ENCODE measurements at places on chromosomes 3 and 15.

- no peak for DNase-seq
Observed at GRCh38 chr3:33716227-33716626, 1.8 kb downstream of the CLASP2 start.

- DNase-seq, result no peak
Observed at GRCh38 chr3:128763967-128764366, 38.0 kb downstream of the RAB7A start.

DNA sequence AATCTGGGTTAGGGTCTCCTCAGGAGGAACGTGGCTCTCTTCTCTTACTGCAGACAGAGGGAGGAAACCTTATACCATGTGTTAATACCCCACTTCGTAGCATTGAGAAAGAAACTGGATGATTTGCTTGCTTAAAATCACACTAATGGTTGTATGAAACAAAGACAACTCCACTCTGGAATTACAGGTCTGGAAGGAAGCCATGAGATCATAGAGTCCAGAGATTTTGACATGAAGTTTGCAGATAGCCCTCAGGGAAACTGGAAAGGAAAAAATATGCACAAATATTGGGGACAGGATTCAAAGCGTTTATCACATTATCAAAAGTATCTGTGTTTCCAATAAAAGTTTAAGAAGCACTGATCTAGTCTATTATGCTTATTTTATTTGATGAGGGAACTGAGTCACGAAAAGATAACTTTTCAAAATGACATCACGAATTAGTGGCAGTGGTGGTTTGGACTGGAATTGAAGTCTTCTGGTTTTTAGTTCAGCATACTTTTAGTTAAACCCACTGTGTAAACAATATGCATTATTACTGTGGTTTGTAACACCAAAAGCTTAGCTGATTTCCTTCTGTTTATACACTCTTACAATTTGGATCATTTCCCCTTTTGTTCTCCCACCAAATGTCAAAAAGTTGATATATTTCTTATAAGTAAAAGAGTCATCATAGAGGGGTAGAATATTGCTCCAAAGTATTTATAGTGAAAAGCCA is 16.8 kb downstream of the FGF7 start:
- no peak for DNase-seq

DNA sequence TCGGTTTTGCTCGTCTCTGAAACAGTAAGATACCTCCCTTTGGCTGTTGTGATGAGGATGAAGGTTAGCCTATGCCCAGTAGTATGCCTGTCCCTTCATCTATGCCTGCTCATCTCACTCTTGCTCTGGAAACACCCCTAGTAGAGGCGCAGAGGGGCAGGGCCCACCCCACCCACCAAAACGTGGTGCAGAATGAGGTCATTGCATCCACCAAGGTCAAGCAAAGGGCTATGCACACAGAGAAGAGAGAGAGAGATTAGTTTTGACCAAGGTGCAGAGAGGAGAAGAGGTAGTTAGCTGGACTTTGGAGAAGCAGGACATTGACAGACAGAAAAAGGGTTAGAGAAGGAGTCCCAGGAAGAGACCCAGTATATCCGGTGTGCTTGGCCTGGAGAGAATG is 119.9 kb downstream of the CORO2B start:
- DNase-seq, result no peak

GRCh38 chr3:197239857-197240256 is 58.6 kb downstream of the DLG1 start:
- no peak for DNase-seq

GRCh38 chr3:195117978-195118581 is 152.9 kb downstream of the XXYLT1 start:
- peak; percentile 53 for DNase-seq

DNA sequence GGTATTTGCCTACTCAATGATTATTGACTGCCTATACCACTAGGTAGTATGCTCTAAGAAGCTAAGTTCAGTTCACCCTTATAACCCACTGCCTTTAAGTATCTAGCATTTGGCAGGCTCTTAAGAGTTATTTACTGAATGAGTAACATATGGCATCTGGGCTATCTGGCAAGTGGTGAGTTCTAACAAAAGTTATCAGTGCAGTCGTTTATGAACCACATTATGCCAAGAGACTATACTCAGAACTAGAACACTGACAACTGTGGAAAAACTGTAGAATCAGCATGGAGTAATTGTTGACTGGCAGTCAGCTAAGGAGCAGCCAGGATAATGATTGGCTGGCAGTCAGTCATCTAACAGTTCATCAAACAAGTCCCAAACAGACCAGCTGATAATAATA is 25.8 kb downstream of the RAF1 start:
- no peak for DNase-seq
